Stimulated activated CD4-positive, alpha-beta T cell treated with anti-CD3 and anti-CD28 coated beads, TNF-alpha, amount 100 ng/mL, for 1 hour (primary cell): ENCODE measurements at places on chromosomes 6 and 20.

DNA sequence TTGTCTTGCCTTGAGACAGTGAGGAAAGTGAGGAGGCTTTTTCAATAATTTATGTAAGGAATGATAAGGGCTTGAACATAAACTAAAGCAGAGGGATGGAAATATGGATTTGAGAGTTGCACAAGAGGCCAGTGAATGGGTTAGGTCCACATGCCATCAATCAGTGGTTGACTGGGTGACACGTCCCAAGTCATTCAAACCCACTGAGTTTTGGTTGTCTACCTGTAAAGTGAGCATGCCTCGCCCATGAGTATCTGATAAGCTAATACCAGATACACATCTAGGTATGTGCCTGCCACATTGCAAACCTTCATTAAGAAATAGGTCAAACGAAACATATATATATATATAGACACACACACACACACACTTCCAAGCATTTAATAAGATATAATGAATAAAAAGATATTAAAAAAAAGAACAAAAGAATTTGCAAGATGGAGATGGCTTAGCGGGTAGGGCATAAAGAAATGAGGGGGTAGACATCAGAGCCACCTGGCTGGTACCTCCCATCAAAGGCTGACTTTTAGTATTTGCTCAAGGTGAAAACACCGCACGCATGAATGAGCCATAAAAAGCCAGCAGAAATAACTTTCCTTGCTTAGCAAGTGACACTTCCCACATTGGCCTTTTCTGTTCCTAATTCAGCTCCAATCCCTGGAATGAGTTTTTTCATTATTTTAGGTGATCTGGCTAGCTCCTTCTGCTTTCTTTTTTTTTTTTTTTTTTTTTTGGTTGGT lies 109.1 kb upstream of the GGTLC1 start:
- DNase-seq: no peak

- DNase-seq: no peak
Measured at GRCh38 chr6:35247642-35248231, 11.8 kb upstream of the ZNF76 start.

- DNase-seq: no peak
Measured at GRCh38 chr20:3616250-3616649, 46.9 kb downstream of the GFRA4 start.

GRCh38 chr20:21241406-21241805 lies 61.7 kb upstream of the XRN2 start:
- DNase-seq: no peak

- DNase-seq: no peak
Measured at GRCh38 chr20:47878601-47879027, 93.3 kb upstream of the SULF2 start.

DNA sequence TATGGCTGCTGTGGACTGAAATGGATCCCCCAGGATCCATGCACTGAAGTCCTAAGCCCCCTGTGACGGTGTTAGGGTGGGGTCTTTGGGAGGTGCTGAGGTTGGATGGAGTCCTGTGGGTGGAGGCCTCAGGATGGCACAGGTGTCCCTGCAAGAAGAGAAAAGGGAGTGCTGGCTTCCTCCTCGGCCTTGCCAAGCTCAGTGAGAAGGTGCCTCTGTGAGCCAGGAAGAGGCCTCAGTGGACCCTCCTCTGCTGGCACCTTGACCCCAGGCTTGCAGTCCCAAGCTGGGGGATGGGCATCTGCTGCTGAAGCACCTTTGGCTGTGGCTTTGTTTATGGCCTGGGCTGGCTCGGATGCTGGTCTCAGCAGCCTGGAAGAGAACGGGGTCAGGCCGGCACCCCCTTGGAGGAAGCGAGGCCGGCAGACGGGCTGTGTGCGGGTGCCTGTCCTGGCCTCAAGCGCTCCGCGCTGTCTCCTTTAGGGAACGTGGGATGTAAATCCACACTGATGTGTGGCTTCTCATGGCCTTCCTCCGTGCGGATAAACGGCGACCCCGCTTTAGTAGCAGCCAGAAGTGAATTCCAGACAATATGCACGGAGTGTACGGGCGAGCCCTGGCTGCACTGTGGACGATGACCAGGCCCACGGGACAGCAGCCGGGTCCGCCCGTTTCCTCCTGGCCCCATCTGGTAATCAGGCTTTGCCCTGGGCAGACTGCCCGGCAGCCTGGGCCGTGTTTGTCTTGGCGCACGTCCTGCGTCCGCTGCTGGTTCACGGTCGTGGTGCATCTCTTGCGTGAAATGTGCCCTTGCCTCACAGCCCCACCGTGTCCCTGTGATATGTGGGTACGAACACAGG lies 182.6 kb downstream of the ERMARD start:
- DNase-seq: no peak

- DNase-seq: no peak
Measured at GRCh38 chr6:132673376-132674094, 14.6 kb upstream of the TAAR1 start.

DNA sequence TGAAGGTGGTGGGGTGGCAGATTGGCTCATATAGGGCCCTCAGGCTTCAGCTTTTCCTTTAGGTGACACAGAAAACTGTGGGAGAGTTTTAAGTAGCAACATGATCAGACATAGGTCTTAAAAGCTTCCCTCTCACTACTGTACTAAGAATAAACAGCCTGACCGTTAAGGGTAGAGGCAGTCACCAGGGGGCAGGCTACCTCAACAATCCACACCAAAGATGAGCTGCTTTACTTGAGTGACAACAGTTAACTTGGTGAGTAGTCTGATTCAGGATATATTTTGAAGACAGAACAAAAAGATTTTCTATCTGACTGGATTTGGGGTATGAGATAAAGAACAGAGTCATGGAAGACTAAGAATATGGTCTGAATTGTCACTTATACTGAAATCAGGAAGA lies 193.1 kb upstream of the SHLD1 start:
- peak; percentile 20 for DNase-seq

DNA sequence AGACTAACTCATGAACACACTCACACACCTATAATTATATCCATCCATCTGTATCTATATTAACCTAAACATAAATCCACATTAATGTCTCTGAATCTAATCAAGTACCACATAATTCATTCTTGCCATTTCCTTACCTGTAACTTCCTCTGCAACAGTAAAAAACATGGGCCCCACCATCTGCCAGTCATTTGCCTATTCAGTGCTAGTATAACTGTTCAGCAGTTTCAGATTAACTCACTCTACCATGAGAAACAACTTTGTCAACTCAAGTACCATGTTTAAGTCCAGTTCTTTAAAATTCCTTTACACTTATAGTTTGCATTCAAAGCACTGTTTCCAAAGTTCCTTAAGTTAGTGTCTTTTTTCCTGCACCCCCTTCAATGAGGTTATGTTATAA lies 68.8 kb downstream of the LAMP5 start:
- no peak for DNase-seq

- DNase-seq: no peak
Measured at GRCh38 chr6:142172758-142173157, 25.7 kb downstream of the VTA1 start.

GRCh38 chr6:111487661-111488060 lies 4.6 kb upstream of the REV3L start:
- DNase-seq: no peak

GRCh38 chr20:41152108-41152757 lies 14.9 kb downstream of the PLCG1 start:
- DNase-seq: no peak

DNA sequence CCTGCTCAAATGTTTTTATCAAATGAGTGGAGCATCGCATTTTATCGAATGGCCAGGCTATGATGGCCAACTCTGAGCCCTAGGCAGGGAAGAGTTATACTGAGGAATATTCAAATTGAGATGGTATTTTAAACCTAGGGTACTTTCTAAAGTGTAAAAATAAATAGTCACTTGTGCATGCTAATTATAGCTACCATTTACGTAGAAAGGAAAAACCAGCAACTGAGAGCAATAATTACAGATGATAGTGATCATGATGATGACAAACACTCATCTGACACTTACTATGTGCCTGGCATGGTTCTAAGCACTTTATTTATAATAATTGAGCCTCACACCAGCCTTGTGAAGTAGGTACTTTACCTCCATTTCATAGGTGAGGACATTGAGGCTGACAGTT lies 455.7 kb downstream of the CD83 start:
- DNase-seq: no peak

DNA sequence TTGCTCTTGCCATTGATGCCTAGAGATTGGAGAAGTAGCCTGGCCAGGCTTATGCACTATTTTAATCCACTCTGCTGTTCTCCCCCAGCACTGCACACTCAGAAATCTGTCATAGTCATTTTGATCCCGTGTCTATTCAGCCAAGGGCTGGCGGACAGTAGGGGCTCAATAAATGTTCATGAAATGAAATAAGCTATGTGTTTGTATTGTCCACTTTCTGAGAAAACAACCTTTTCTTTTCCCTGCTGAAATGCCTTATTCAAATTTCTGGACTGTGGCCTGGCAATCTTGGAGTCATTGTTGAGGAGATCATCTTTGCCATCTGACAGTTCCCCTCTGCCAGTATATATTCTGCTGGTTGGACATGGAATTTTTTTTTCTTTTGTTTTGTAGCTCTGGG lies 550.4 kb upstream of the MAP3K7 start:
- no peak for DNase-seq

DNA sequence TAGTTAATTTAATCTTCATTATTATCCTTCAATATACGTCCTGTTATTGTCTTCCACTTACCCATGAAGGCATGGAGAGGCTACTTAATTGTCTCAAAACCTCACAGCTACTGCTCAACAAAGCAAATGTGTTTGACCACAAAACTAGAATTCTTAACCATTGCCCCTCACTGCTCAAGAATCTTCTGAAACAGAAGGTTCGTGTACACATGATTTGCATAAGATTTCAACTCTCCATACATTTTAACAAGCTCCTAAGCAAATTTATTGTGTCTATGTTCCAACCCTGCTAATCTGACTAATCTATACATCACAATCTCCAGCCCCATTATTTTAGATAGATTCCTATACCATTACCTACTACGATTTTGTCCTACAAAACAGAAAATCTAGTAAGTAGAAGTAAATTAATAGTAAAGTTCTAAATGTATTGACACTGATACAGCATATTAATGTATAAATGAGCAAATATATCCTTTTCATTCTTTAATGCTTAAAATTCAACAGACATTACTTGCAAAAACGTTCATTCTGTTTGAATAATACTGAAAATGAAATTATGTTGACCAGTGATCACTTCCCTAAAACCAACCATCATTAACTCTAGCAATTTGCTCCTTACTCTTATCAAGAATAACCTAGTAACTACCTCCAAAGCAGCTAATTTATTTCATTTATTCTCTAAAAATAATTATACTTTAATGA lies 89.7 kb upstream of the RNF217 start:
- DNase-seq: no peak

GRCh38 chr6:144066741-144067484 lies 28.5 kb downstream of the SF3B5 start:
- no peak for DNase-seq

DNA sequence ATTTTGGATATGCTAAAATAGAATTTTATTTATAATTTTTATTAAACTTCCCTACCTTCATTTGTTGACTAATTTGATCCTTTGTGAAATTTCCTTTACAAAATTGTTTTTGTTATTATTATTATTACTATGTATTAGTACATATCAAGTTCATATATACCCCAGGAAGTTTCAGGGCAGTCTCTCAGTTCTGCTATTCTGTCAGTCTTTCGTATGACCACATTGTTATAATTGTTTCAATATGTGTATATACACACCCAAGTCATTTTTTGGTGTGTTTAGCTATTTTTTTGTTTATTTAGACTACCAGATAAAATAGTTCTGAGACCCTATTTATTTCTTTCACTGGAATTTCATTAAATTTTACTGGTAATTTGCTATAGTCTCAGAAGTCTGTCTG lies 72.1 kb downstream of the NKAIN2 start:
- no peak for DNase-seq

GRCh38 chr6:12679341-12679740 lies 37.2 kb upstream of the PHACTR1 start:
- no peak for DNase-seq

DNA sequence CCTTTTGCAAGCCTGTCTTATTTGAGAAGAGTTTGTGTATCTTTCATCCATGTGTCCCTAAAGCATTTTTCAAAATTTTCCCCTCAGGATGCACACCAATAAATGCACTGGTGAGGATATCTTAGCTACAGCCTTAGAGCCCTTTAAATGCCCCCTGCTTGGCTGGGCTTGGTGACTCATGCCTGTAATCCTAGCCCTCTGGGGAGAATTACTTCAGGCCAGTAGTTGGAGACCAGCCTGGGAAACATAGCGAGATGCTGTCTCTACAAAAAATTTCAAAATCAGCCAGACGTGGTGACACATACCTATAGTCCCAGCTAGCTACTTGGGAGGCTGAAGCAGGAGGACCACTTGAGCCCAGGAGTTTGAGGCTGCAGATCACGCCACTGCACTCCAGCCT lies 33.8 kb upstream of the PLCB4 start:
- DNase-seq: no peak

DNA sequence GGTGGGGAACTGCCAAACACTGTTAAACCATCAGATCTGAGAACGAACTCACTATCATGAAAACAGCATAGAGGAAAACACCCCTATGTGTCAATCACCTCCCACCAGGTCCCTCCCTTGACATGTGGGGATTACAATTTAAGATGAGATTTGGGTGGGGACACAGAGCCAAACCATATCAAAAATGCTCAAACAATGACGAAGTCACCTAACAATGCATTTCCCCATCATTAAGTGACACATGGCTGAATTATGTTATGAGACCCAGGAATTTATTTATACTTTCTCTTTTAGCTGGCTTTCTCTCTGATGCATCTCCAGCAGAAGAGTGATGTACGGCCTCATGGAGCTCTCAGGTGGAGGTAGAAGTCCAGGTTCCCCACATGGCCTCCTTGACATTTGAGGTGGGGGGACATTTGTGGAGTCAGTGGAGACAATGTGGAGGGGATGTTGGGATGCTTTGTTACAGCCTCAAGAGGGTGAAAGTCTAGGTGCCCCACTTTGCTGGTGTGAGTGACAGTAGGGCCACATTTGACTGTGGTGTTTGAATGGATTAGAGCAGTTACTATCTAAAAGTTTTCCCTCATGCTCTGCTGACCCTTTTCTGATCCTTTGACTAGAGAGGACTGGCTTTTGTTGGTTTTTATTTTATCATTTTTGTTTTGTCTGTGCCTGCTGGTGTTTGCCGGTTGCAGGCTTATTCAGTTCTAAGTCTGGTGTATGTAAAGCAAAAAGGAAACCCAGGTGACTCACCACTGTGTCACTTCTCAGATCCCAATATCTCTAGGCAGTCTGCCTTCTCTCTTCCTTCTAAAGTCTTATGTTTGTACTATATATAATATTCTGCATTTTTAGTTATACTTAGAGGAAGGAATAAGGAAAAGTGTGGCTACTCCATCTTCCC lies 18.5 kb upstream of the DCBLD1 start:
- no peak for DNase-seq

DNA sequence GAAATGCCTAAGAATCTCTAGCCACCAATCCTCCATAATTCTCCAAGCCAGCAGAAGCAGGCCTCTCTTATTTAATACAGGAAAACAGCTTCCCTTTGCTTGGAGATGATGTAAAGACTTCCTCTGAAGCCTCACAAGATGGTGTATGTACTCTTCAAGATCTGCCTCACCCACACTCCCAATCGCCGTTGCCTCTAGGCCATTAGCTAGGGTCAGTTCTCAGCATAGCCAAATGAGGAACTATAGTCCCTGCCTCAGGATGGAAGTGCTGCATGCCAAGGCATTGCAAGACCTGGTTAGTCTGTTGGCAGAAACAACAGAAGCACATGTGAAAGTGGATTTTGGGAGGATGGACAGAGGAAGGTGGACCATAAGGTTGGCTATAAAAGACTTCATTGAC lies 139.1 kb downstream of the SCML4 start:
- no peak for DNase-seq
